ENCODE measurements at places on chromosomes 2 and 18.

- DNase-seq, result peak; percentile 12
Observed at GRCh38 chr2:128310094-128310716, 8.5 kb downstream of the HS6ST1 start.

DNA sequence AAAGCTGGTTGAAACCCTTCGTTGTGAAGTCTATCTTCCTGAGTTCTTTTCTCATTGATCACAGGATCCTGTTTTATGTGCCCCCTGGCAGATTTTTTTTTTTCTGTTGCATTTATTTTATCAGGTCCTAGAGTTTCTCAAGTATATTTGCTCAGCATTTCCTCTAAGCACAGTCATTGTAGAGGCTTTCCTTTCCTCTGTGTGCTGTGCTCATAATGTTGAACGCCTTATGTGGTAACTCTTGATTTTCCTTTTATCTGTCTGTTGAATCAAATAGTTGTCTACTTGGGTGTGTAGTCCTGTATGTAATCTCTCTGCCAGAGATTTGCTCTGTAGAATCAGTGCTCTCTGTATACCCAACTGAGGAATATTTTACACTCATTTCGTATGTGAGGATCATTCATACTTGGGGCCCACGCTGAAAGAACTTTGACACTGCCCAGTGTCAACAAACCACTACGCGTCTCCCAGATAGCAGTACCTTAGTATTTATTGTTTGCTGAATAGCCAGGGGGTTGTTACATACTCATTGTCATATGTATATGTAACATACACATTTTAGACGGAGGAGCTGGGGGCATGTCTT, 118.2 kb downstream of the CTNNA2 start:
- no peak for DNase-seq

GRCh38 chr2:236610991-236611821, 41.6 kb downstream of the ACKR3 start:
- no peak for DNase-seq

- no peak for DNase-seq
Observed at GRCh38 chr2:64114063-64114911, 29.9 kb downstream of the PELI1 start.

DNA sequence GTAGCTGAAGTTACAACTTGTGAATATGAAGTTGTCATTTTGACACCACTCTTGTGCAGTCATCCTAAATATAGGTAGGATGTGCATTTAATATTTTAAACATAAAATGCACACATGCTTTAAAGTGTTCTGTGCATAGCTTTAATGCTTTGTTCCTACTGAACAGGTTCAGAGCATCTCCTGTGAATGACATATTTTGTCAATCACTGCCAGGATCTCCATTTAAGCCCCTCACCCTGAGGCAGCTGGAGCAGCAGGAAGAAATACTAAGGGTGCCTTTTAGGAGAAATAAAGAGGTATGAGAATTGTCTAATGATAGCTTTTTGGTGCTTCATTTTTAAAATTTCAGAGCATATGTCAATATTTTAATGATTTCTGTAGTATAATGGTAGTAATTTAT, 14.7 kb downstream of the ERLEC1 start:
- DNase-seq, result no peak

GRCh38 chr2:48145845-48146452, 239.7 kb upstream of the FBXO11 start:
- DNase-seq, result no peak

GRCh38 chr2:33135645-33136044, 188.9 kb downstream of the LTBP1 start:
- DNase-seq, result no peak

- no peak for DNase-seq
Observed at GRCh38 chr2:2188941-2189340, 142.1 kb downstream of the MYT1L start.

DNA sequence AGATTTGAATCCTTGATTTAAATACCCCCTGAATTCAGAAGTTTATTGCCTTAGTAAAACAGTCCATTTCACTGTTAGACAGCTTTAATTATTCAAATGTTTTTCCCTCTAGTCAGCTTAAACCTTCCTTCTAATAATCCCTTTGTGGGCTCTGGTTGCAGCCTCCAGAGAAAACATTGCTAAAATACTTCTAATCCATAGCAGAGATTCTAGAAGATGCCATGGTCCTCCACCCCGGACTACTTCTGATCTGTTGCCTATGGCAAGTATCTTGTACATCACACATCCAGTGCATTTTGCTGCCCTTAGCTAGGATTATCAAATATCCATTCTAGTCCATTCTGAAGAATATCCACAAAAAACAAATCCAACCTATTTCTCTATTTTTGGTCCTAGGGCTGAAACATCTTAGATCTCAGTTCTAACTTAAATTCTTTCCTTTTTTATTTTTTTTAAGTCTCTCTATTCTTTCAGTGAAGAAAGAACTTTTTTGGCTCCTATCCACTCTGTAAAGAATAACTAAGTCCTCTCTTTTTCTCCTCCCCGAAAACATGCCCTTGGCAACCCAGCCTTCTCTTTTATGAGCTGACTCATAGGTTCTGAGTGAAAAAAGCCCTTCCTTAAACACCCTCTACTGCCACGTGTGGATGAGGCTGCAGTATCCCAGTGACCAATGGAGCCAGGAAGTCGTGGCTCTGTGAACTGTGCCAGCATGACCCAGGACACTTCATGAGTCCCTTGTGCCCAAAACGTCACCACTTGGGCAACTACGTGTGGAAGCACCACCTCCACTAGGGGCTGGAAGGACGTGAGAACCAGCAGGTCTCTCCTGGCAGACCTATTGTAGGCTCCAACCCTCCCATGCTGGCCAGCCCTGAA, 349.8 kb downstream of the TNS1 start:
- no peak for DNase-seq
